HT-29 (cell line): ENCODE measurements at places on chromosomes 2 and 18.

DNA sequence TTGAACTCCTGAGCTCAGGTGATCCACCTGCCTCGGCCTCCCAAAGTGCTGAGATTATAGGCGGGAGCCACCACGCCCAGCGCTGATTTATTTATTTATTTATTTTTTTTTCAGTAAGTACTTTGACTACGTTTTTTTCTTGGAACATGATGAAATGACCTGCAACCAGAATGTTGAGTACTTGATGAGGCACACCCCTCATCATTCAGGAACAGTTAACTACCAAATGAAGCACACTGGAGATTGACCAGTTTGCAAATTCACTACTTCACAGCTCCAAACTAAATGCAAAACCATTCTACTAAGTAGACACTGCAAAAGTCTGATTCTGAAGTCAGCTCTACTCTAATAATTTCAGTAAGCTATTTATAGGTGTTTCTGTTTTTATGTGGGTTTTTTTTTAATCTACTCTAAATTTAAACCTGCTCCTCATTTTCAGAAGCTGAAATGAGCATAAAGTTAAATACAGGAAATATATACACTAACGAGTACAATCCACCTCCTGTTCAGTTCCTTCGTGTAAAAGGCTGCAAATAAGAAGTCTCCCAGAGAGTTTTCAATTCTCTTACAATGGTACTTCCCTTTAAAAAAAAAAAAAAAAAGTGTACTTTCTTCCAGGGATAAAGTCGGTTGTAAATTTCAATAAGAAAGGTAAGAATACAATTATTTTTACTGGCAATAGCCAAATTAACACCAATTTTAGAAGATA, 1.4 kb downstream of the GFPT1 start:
- DNase-seq: peak; percentile 34

DNA sequence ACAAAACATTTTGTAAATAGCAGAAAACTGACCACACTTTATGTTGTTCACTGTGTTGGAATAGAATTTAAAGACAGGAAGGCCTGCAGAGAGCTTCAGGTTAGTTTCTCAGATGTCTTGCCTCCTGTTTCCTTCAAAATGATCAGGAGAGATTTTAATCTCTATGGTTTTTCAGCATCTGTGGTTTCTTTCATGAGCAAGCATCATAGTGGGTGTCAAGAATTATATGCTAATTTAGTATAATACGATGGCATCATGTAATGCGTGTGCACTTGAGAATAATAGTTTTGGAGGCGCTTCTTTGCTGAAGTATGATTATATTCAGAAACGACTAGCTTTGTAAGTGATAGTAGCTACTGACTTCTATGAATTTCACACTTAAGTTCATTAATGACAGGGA, 149.9 kb downstream of the PLCL1 start:
- DNase-seq: no peak

GRCh38 chr2:47024046-47024445, 108.4 kb upstream of the MCFD2 start:
- no peak for DNase-seq

GRCh38 chr2:191878548-191879279, 31.8 kb upstream of the CAVIN2 start:
- DNase-seq: peak; percentile 42

GRCh38 chr2:17162713-17163112, 355.5 kb downstream of the RAD51AP2 start:
- no peak for DNase-seq
